ENCODE measurements at places on chromosomes 2 and 18. TPM values are rescaled to one million over a fixed set of nuclear protein-coding genes. Genes with fewer than 3 reads are reported as not detected.

The KCNJ13 gene
- total RNA-seq = not detected

DNA sequence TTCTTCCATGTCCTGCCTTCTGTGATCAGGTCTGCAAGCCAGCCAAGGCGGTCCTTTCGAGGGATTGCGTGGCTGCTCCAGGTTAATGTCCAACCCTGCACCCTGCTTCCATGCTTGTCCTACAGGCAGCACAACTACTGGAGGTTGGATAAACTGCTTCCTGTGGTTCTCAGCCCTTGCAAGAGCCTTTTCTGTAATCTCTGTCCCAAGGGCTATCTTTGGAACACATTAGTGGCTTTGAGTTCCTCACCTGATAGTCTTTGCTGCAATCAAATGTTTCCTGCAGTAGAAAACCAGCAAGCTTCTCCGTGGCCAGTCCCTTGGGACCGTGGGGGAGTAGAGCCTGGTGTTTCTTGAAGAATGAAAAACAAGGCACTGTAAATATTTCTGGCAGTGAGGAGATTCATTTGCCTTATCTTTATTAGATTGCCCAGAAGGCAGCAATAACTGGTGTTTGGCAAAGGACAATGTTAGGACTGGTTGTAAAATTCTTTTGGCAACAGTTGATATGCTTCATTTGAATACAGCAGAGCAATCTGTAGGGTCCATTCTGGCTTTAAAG lies 214.4 kb downstream of the FHOD3 start:
- DNase-seq = no peak

The CDK5R2 gene
- total RNA-seq = not detected

GRCh38 chr2:100224988-100225710 lies 82.8 kb upstream of the AFF3 start:
- DNase-seq = no peak

DNA sequence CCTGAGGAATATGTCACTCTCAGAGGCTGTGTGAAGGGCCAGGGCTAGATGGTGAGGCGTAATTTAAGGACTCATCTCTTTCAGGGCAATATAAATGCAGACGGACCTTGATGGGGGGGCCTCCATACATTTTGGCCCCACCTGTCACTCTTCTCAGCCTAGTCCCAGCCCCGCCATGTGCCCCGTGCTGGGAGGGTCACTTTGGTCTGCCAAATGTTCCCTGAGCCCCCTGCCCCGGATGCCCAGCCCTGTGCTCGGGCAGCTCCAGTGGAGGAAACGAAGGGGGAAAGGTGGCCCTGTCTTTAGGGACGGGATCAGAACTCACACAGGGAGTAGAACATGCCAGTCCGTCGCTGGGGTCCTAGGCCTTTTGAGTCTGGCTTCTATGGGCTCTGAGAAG lies 168.6 kb downstream of the KLHL29 start:
- DNase-seq = no peak
